ENCODE measurements at places on chromosomes 5 and 9.

GRCh38 chr9:84001621-84002020 is 21.0 kb downstream of the RMI1 start:
- no peak overlapping the region for H3K27ac ChIP-seq
- H3K27me3 ChIP-seq = no peaks in the 10 kb centered on the region
- no peak overlapping the region for H3K4me3 ChIP-seq

DNA sequence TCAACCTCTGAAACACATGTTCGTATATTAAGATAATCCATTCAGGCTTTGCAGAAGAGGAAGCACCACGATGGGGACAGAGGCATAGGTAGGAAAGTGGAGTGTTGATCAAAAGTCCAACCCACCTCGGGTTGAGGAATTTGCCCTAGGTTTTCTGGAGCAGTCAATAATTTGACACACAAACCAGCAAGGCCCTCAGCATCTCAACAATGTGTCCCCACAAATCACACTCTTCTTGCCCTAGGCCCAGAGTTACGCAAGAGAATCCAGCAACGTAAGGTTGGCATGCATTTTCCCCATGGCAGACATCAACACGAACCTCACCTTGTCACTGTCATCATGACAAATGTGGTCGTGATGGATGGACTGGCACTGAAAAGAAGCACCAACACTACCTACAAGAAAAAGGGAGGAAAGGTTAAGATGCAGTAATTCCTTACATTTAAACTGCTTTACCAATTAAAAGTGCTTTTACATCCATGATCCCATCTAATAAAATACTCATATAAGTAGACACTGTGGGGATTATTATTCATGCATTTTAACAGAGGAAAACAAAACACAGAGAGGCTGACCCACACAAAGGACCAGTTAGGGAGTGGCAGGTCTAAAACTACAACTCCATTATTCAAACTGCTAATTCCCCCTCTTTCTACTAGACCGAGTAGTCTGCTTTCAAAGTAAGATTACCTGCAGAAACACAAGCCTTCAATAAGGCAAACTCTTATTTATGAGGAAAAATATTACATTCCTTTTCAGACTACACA is 24.4 kb upstream of the RNF38 start:
- no peak for DNase-seq
- H3K4me1 ChIP-seq = peaks cover 2% of the 10 kb centered on the region
- no peak overlapping the region for H3K27ac ChIP-seq
- H3K4me3 ChIP-seq = no peak overlapping the region
- H3K36me3 ChIP-seq = no peaks in the 10 kb centered on the region

- no peak overlapping the region for H3K4me3 ChIP-seq
- H3K27me3 ChIP-seq = no peaks in the 10 kb centered on the region
- H3K36me3 ChIP-seq = no peaks in the 10 kb centered on the region
- no peak overlapping the region for H3K27ac ChIP-seq
- H3K4me1 ChIP-seq = peaks cover 5% of the 10 kb centered on the region
Observed at GRCh38 chr9:122777052-122777451, 11.7 kb upstream of the OR5C1 start.

- H3K4me3 ChIP-seq = no peak overlapping the region
- peaks cover 62% of the 10 kb centered on the region for H3K36me3 ChIP-seq
- no peak overlapping the region for H3K27ac ChIP-seq
- DNase-seq = peak; percentile 77
- peaks cover 8% of the 10 kb centered on the region for H3K4me1 ChIP-seq
Observed at GRCh38 chr5:139422307-139422893, 16.9 kb downstream of the DNAJC18 start.

DNA sequence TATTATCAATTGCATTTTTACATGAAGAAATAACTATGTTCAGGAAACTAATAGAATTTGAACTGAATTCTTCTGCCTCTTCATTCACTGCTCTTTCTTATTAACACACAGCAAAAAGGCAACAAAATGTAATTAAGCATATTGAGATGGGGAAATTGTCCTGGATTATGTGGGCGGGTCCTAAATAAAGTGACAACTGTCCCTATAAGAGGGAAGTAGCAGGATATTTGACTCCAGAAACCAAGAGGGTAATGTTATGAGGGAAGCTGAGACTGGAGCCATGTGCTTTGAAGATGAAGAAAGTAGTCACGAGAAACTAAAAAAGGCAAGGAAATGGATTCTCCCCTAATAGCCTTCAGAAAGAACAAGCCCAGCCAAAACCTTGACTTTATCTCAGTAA is 311.2 kb upstream of the PIK3R1 start:
- no peaks in the 10 kb centered on the region for H3K27me3 ChIP-seq
- H3K4me1 ChIP-seq = no peaks in the 10 kb centered on the region
- no peaks in the 10 kb centered on the region for H3K36me3 ChIP-seq
- no peak for DNase-seq
- no peak overlapping the region for H3K4me3 ChIP-seq

DNA sequence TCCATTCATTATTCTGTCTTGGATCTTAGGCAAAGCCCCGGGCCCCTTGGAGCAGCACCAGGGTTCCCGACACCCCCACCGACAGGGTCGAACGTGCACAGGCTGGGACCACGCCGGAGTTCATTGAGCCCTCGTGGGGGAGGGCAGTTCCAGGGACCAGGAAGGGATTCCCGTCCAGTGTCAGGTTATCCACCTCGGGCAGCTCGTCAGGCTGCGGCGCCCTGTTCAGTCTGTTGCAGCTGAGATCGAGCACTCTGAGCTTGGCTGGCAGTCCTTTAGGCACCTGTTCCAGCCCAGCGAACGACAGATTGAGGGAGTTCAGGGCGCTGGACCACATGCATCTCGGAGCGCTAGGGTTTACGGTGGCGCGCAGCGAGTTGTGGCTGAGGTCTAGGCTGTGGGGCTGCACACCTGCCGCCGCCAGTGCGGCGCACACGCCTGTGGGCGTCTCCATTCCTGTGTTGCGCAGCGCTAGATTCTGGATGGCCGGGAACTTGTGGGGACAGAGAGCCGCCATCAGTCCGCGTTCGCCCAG is 1.1 kb downstream of the CD14 start:
- H3K27ac ChIP-seq = no peak overlapping the region
- no peaks in the 10 kb centered on the region for H3K36me3 ChIP-seq
- H3K4me1 ChIP-seq = no peaks in the 10 kb centered on the region
- peak overlapping the region; percentile 72 for H3K4me3 ChIP-seq
- H3K27me3 ChIP-seq = no peaks in the 10 kb centered on the region
- DNase-seq = no peak

DNA sequence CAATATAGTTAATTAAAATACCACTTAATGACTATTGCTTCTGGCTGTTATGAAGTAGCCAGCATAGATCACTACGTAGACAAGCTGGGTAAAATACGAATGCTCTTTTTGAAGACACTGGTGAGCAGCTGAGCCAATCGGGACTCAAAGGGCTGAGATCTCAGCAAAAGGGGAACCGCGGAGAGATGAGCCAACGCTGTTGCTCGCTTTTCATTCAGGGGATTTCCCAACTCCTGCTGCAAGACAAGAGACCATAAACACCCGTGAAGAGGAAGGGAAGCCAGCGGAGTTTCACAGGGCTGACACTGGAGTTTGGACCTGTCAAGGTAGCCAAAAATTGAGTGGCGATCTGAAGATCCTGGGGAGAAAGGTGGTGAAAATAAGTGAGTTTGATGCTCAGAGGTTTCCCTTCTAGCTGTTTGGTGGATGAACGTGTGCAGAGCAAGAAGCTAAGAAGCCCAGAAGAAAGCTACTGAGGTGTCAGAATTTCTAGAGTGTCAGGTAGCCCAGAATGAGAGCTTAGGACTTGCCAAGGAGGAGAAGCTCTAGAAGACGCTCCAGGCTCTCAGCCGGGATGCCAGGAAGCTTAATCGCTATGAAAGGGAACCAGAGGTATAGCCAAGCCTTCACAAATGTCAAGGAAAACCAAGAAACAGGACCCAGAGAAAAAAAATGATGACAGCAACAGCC is 79.6 kb upstream of the RNU6ATAC start:
- H3K4me3 ChIP-seq = no peak overlapping the region
- peaks cover 5% of the 10 kb centered on the region for H3K36me3 ChIP-seq
- no peak overlapping the region for H3K27ac ChIP-seq

GRCh38 chr5:68339921-68340321 is 124.4 kb downstream of the PIK3R1 start:
- no peaks in the 10 kb centered on the region for H3K27me3 ChIP-seq
- no peak overlapping the region for H3K27ac ChIP-seq
- H3K4me3 ChIP-seq = no peak overlapping the region
- no peaks in the 10 kb centered on the region for H3K36me3 ChIP-seq
- H3K4me1 ChIP-seq = peaks cover 6% of the 10 kb centered on the region
- DNase-seq = peak; percentile 37

- no peak for DNase-seq
- H3K36me3 ChIP-seq = peaks cover 6% of the 10 kb centered on the region
- peaks cover 11% of the 10 kb centered on the region for H3K4me1 ChIP-seq
- H3K4me3 ChIP-seq = no peak overlapping the region
- H3K27me3 ChIP-seq = no peaks in the 10 kb centered on the region
- H3K27ac ChIP-seq = no peak overlapping the region
Observed at GRCh38 chr9:4514252-4515128, 24.2 kb downstream of the SLC1A1 start.

- H3K4me1 ChIP-seq = no peaks in the 10 kb centered on the region
- H3K4me3 ChIP-seq = no peak overlapping the region
- no peak overlapping the region for H3K27ac ChIP-seq
- no peaks in the 10 kb centered on the region for H3K27me3 ChIP-seq
Observed at GRCh38 chr9:13369431-13369830, 89.9 kb upstream of the MPDZ start.

DNA sequence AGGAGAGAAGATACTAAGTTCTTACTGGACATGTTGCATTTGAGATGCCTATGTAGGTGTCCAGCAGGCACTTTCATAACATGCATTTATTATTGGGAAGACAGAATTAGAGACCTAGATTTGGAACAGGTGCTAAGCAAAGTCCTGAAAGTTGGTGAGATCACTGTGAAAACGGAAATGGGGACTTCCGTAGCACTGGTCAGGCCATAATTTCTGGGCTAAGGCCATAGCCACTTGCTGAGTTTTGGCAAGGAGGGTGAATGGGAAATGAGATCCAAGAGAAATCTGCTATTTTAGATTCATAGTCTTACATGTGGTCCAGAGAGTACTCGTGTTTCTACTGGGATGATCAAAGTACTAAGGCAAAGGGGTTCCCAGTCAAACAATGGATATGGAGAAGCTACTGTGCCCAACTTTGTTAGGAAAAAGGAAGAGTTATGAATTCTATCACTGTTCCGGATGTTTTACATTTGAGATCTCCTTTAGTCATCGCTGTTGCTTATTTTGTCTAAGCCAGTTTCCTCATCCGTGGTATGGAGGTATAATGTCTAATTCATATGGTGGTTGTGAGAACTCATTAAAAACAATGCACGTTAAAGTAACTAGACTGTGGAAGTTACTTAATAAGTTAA is 33.4 kb downstream of the TEK start:
- H3K4me1 ChIP-seq = no peaks in the 10 kb centered on the region
- no peak overlapping the region for H3K4me3 ChIP-seq
- no peaks in the 10 kb centered on the region for H3K36me3 ChIP-seq
- H3K27me3 ChIP-seq = no peaks in the 10 kb centered on the region

- H3K27me3 ChIP-seq = peaks cover 40% of the 10 kb centered on the region
- H3K4me1 ChIP-seq = peaks cover 7% of the 10 kb centered on the region
- H3K36me3 ChIP-seq = no peaks in the 10 kb centered on the region
- H3K4me3 ChIP-seq = no peak overlapping the region
- DNase-seq = no peak
Observed at GRCh38 chr9:89734600-89735041, 129.8 kb downstream of the GADD45G start.

GRCh38 chr9:124632077-124632621 is 125.0 kb upstream of the NR5A1 start:
- H3K27ac ChIP-seq = no peak overlapping the region
- peak overlapping the region; percentile 54 for H3K4me3 ChIP-seq
- no peaks in the 10 kb centered on the region for H3K36me3 ChIP-seq
- H3K27me3 ChIP-seq = no peaks in the 10 kb centered on the region
- H3K4me1 ChIP-seq = no peaks in the 10 kb centered on the region

GRCh38 chr5:91401175-91401574 is 18.1 kb upstream of the ARRDC3 start:
- H3K4me1 ChIP-seq = no peaks in the 10 kb centered on the region
- H3K36me3 ChIP-seq = no peaks in the 10 kb centered on the region
- no peak overlapping the region for H3K4me3 ChIP-seq

DNA sequence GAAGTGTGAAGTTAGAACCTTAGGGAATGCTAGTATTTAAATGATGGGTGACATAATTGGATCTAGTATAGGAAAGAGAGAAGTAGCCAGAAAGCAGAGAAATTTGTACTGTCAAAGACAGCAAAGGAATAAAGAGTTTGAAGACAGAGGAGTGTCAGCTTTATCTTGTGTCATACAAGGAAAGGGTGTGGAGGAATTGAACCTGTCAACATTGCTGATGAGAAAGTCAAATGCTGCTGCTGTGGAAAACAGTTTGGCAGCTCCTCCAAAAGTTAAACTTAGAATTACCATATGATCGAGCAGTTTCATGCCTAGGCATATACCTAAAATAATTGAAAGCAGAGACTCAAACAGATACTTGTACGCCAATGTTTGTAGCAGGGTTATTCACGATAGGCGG is 63.7 kb downstream of the DENND4C start:
- no peak overlapping the region for H3K27ac ChIP-seq
- peaks cover 84% of the 10 kb centered on the region for H3K36me3 ChIP-seq
- no peak for DNase-seq
- H3K4me1 ChIP-seq = no peaks in the 10 kb centered on the region
- no peak overlapping the region for H3K4me3 ChIP-seq

DNA sequence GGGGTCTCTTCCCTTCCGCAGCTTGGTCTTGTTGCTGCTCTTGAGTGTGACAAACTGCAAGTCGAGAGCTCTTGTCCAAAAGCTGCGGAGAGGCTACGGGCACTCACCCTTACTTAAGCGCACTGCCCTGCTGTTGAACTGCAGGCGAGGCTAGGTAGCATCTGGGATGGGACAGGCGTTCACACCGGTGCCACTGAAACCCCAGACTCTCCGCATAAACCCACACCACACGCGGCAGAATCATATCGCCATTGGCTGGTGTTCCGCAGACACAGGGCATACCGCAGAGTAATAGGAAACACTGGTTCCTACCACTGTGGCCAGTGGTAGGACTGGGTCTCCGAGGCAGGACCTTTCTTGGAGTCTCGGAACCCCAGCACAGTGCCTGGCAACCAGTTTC is 2.2 kb upstream of the NPR3 start:
- H3K27ac ChIP-seq = no peak overlapping the region
- DNase-seq = no peak
- peaks cover 38% of the 10 kb centered on the region for H3K4me1 ChIP-seq
- H3K4me3 ChIP-seq = no peak overlapping the region
- H3K27me3 ChIP-seq = peaks cover 33% of the 10 kb centered on the region

- H3K27me3 ChIP-seq = no peaks in the 10 kb centered on the region
- H3K36me3 ChIP-seq = peaks cover 25% of the 10 kb centered on the region
- no peak overlapping the region for H3K4me3 ChIP-seq
- DNase-seq = no peak
- peaks cover 6% of the 10 kb centered on the region for H3K4me1 ChIP-seq
Observed at GRCh38 chr9:114626415-114627020, 15.4 kb downstream of the TMEM268 start.

- no peak overlapping the region for H3K4me3 ChIP-seq
- no peak overlapping the region for H3K27ac ChIP-seq
- no peak for DNase-seq
- no peaks in the 10 kb centered on the region for H3K36me3 ChIP-seq
Observed at GRCh38 chr9:34642679-34643078, 3.8 kb upstream of the GALT start.

Measured in mesenchymal stem cell (in vitro differentiated cells and primary cell).